Cardiac muscle cell (in vitro differentiated cells and primary cell): ENCODE measurements at places on chromosomes 6 and 20. TPM values are rescaled to one million over a fixed set of nuclear protein-coding genes. Genes with fewer than 3 reads are reported as not detected.

The SRMS gene
- total RNA-seq: not detected in 2 replicates

The IP6K3 gene
- 3.9 and 5.0 TPM in 2 replicates for total RNA-seq

The PPIL6 gene
- 4.1 and 7.3 TPM in 2 replicates for total RNA-seq

The KCNK16 gene
- not detected in 2 replicates for total RNA-seq

The DCDC2 gene
- 0.04 and 0.06 TPM in 2 replicates for total RNA-seq

The TRIM15 gene
- total RNA-seq: not detected in 2 replicates

The PLCB4 gene
- total RNA-seq: 23.6 and 31.6 TPM in 2 replicates

The CGA gene
- total RNA-seq: 0.53 TPM in 1 of 2 replicates, not detected in the other

The AP5S1 gene
- total RNA-seq: 7.6 and 15.5 TPM in 2 replicates
